ENCODE measurements at places on chromosomes 16 and 17. TPM values are rescaled to one million over a fixed set of nuclear protein-coding genes. Genes with fewer than 3 reads are reported as not detected.

Gene FBXL19
- 5.9 TPM for polyA plus RNA-seq

Gene ZNF597
- polyA plus RNA-seq: 1.5 TPM

Gene ASPA
- not detected for polyA plus RNA-seq

Gene LUC7L3
- 55.6 TPM for polyA plus RNA-seq

Gene SLFN12L
- not detected for polyA plus RNA-seq

Gene EFCAB13
- polyA plus RNA-seq: 0.93 TPM

Gene OR3A1
- not detected for polyA plus RNA-seq

Gene NFATC3
- polyA plus RNA-seq: 10.5 TPM

Gene C1QL1
- 0.39 TPM for polyA plus RNA-seq

Gene IL34
- polyA plus RNA-seq: 0.45 TPM

Gene SLX4
- polyA plus RNA-seq: 0.97 TPM

Gene TNFSF12
- polyA plus RNA-seq: 49.5 TPM

Gene MXRA7
- 298 TPM for polyA plus RNA-seq

Gene ZNRF1
- polyA plus RNA-seq: 24.1 TPM

Gene SOX15
- polyA plus RNA-seq: 0.49 TPM

DNA sequence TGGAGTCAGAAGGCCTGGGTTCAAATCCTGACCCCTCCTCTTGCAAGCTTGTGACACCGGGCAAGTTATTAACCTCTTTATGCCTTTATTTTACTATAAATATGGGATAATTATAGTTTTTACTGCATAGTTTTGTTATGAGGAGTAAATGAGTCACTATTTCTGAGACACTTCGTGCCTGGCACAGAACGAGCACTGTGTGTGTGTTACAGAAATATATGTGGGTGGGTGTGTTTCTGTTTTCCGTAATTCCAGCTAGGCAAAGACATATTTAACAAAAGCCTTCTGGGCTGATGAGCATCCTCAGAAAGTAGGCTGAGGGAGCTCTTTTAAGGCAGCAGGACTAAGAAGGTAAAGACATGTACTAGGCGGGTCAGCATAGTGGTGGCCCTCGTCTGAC lies 417.9 kb downstream of the MAF start:
- DNase-seq: peak; percentile 9

DNA sequence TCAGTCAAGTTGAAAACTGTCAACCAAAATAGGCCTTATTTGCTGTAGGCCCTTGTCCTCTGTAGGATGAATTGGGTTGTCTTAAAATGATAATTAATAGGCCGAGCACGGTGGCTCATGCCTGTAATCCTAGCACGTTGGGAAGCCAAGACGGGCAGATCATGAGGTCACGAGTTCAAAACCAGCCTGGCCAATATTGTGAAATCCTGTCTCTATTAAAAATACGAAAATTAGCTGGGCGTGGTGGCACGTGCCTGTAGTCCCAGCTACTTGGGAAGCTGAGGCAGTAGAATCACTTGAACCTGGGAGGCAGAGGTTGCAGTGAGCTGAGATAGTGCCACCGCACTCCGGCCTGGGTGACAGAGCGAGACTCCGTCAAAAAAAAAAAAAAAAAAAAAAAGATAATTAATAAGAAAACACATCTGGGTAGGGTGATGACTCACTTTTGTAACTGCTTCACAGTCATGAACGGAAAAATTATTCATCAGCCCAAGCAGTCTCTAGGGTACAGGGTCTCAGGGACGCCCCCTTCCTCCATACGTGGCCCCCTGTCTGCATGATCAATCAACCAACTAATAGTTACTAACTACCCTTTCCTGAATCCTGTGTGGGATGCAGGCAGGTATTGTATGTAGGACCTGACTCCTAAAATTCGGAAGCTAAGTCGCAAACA lies 137.0 kb upstream of the RCVRN start:
- no peak for DNase-seq

DNA sequence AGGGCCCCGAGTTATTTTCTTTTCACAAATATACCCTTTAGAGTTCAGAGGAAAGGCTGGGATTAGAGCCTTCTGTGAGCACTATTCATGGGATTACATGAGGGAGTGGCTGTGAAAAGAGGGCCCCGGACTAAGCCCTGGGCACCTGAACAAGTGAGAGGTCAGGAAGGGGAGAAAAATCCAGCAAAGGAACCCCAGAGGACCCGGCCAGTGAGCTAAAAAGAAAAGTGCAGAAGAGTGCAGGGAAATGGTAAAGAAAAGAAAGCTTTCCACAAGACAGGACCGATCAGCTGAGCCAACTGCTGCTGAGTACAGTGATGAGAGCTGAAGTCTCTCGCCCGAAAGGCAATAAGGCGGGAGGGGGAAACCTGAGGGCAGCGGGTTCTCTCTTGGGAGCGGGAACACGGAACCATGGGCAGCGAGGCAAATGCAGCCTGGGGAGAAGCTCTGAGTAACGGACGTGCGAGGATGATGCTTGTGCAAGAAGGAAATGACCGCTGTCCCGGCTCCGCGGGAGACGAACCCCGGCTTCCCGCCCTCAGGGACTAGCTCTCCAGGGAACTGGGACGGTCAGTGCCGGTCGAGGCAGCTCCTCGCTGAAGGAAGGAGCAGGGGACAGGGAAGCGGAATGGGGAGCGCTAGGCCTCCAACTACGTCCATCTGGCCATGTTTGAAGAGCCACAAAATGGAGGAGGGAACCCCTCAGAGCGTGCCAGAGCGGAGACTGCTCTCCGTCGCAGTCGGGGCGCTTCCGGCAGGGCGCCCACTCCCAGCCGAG lies 665 bp upstream of the ALDH3A2 start:
- DNase-seq: no peak

GRCh38 chr16:1300664-1301476 lies 8.6 kb upstream of the UBE2I start:
- no peak for DNase-seq

DNA sequence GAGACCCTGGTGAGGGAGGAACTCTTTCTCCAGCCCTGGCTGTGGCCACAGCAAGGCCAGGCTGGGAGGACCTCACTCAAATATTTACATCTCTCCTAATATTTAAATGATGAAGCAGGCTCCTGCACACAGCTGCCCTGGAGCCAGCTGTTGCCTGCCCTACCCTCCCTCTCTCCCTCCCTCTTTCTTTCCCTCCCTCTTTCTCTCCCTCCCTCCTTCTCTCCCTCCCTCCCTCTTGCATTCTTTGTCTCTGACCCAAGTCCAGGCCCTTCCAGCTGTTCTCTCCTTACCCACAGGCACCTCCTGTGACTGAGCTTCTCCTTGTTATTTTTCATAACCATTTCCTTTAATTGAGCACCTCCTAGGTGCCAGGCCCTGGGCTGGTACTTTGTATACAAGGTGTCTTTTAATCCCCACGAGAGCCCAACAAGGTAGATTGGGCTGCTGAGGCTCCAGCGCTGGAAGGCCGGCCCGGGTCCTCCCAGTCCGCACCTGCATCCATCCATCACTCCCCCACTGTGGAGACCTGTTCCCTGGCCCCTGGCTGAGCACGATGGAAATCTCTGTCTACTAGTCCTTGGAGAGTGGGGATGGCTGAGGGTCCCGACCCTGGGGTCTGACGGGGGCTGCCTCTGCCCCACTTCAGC lies 242.3 kb downstream of the SEC14L1 start:
- no peak for DNase-seq

DNA sequence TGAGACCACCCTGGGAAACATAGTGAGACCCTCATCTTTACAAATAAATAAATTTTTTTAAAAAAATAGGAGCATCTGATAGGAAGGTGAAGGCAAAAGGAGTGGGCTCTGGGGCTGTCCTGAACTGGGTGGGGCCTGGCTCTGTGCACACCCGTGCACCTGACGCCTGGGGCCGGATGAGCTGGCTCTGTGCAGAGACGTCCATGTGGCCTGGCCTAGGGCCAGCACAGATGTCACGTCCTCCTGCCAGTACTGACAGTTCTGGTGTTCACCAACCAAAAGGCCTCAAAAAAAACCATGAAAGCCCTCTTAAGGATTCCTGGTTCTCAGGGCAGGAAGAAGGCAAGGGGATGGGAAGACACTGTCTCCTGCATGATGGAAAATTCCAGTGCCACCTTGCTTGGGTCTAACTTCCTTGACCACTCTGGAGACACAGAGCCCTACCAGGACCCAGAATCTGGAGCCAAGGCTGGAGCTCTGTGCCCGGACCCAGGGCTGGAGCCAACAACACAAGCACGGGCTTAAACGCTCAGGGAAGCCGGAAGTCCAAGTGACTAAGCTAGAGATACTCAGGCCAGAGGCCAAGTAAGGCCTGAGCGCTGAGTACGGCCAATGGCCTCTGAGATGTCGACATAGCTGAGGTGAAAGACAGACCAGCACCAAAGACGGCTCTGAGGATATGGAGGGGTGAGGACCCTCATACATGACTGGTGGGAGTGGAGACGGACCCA lies 32.9 kb downstream of the COPRS start:
- DNase-seq: no peak

- no peak for DNase-seq
These were observed 65.1 kb downstream of the WSCD1 start for GRCh38 chr17:6135236-6135635.

- DNase-seq: no peak
These were observed 1.3 kb upstream of the CLEC19A start for GRCh38 chr16:19284207-19284606.

DNA sequence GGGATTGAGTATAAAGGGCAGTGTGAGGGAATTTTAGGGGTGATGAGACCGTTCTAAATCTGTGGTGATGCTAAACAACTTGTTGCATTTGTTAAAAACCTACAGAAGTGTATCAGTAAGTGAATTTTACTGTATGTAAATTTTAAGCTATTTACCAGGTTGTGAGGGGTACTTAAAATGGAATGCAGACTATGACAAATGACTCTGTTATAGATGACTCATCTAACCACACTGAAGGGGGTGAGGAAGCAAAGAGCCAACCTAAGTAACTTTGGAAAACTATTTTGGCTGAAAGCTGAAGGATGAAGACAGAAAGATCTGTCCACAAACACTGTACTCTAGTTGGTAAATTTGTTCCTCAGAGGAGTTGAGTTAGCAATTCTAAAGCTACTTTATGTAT lies 5.3 kb upstream of the MKS1 start:
- no peak for DNase-seq

DNA sequence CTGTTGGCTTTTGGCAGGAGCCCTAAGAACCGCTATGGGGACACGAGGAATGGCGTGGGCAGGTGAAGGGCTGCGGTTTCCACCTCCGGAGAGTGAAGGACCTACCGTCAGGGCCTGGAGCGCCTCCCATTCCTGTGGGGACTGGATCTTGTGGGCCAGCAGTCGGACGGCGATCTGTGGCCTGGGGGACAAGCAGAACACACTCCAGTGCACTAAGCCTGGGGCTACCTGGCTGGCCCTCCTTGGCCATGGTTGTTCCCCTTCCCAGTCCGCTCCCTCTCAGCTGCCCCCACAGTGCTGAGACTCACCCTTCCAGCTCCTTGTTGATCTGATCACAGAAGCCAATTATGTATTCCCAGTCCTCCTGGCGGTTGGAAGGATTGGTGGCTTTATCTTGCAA lies 15.0 kb downstream of the GGA3 start:
- DNase-seq: no peak

- no peak for DNase-seq
These were observed 595.2 kb upstream of the CDH11 start for GRCh38 chr16:65716737-65717700.

DNA sequence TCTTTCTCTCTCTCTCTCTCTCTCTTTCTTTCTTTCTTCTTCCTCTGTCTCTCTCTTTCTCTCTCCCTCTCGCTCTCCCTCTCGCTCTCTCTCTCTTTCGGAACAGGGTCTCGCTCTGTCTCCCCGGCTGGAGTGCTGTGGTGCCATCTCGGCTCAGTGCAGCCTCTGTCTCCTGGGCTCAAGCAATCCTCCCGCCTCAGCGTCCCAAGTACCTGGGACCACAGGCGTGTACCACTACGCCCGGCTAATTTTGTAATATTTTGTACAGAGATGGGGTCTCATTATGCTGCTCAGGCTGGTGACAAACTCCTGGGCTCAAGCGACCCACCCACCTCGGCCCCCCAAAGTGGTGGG lies 12.7 kb upstream of the KLHDC4 start:
- no peak for DNase-seq

DNA sequence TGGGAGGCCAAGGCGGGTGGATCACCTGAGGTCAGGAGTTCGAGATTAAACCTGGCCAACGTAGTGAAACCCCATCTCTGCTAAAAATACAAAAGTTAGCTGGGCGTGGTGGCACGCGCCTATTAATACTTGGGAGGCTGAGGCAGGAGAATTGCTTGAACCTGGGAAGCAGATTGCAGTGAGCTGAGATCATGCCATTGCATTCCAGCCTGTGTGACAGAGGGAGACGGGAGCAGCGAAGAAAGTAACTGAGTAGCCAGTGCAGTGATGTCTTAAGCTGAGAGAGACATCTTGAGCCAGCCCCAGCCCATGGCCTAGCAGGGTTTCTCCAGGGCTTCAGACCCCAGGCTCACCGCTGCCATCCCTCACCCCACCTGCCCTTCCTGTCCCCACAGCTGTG lies 9.8 kb upstream of the SMIM5 start:
- no peak for DNase-seq

- DNase-seq: no peak
These were observed 21.2 kb downstream of the EARS2 start for GRCh38 chr16:23535901-23536300.

GRCh38 chr17:49511810-49512209 lies 16.7 kb downstream of the NGFR start:
- no peak for DNase-seq

DNA sequence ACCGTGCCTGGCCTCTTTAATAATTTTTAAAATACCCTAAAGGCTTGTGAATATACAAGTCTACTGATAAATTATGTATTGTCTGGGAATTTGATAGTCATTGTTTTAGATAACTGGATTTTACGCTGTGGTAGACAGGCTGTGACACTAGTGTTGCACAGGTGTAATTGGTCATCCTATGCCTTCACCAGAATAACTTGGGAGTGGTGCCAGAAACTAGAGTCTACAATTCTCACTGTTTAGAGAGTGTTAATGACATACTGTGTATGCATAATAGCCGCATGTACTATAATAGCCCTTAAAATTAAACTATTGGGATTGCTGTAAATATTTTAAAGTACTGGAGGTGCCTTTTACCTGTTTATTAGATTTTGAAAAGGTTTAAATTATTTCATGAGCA lies 11.4 kb downstream of the CNEP1R1 start:
- no peak for DNase-seq

DNA sequence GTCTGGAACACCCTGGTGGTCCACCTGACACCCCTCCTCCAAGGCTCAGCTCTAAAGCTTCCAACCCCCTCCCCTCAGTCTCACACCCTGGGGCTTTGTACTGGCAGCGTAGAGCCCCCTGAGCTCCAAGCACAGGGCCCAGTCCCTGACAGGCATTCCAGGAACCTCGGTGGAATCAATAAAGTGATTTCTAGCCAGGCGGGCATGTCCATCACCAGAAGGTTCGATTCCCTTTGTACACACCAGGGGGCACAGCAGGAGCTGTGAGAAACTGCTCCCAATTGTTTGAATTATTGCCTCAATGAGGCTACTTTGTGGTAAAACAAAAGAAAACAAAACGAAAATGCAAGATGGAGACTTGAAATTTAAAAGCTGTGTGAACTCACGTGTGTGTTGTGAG lies 51.8 kb downstream of the SMPD3 start:
- DNase-seq: no peak

GRCh38 chr17:77279448-77280303 lies 138.9 kb downstream of the SEC14L1 start:
- no peak for DNase-seq

GRCh38 chr16:50282955-50283631 lies 16.7 kb downstream of the ADCY7 start:
- no peak for DNase-seq

- peak; percentile 54 for DNase-seq
These were observed 45.7 kb downstream of the CMTM4 start for GRCh38 chr16:66650707-66651473.

GRCh38 chr16:66399930-66400329 lies 27.2 kb upstream of the BEAN1 start:
- DNase-seq: no peak

Data from BJ (cell line).